ENCODE measurements at places on chromosomes 7 and 10.

DNA sequence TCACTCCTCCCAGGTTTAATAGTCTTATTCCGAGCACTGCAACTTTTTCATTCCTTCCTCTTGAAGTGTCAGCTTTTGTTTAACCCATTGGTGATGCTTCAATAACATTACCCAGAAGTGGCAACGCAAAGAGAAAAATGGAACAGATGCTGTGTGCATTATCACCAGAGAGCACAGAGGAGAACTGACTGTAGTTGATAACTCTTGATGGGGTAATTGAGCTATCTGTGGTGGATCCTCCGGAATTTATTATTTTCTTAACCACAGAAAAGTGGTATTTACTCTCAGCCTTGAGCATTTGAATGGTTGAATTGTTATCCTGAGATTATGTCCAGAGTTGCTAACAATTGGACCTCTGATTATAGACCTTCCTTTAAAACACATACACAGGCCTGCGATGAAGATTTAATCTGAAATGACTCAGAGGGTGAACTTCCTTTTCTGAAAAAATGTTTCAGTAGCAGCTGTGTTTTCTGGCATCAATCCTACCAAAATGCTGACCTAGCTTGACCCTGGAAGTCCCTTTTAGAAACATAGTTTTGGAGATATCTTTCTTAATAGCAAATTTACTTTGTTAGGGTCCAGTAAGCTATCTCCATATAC lies 1584.4 kb upstream of the LRRTM3 start:
- H3K36me3 ChIP-seq, result no peaks in the 10 kb centered on the region
- H3K27me3 ChIP-seq, result no peaks in the 10 kb centered on the region
- H3K4me3 ChIP-seq, result no peak overlapping the region
- no peak for DNase-seq

DNA sequence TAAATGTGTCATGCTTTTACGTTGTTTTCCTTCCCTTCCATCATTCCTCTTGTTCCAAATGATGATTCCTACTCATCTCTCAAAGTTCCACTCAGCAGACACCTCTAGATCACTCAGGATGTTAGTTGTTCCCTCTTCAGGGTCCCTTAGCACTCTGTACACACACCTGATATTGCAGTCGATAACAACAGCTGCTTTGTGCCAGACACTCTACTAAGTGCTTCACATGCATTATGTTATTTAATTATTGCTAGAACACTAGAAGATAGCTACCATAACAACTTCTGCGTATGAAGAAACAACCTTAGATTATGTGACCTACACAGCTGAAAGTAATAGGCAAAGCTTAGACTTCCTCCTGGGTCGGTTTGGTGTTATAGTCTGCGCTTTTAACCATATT lies 29.6 kb downstream of the PCBD1 start:
- no peaks in the 10 kb centered on the region for H3K27me3 ChIP-seq
- H3K36me3 ChIP-seq, result peaks cover 86% of the 10 kb centered on the region
- no peaks in the 10 kb centered on the region for H3K4me1 ChIP-seq
- DNase-seq, result no peak
- H3K27ac ChIP-seq, result no peak overlapping the region

- no peaks in the 10 kb centered on the region for H3K27me3 ChIP-seq
- no peak overlapping the region for H3K4me3 ChIP-seq
- H3K4me1 ChIP-seq, result no peaks in the 10 kb centered on the region
- DNase-seq, result no peak
Measured at GRCh38 chr7:29432721-29433120, 130.9 kb upstream of the PRR15 start.

DNA sequence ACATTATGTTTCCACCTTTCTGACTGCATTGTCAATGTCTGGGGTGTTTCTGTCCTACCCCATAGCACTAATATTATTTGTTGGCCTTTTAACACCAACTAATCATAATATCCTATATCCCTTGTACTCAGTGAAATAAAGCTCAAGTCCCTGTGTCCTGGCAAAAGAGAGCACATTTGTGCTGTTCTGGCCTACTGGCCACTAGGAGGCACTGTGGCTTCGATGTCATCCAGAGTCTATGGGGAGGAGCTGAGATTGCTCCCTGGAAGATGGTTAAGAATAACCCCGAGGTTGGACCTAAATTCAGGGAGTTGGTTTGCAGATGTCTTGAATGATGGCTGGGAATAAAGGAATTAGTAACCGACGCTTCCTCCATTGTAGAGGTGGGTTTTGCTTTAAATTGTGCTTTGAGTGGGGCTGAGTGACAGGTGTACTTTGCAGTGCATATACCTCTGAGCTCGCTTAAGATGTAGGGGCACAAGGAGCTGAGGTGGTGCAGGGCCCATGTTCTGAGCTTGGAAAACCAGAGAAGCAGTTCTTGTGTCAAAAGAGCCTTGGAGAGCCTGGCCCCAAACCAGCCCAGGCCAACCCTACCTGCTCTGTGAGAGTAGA lies 191.2 kb upstream of the PRSS1 start:
- no peak overlapping the region for H3K4me3 ChIP-seq
- no peaks in the 10 kb centered on the region for H3K27me3 ChIP-seq
- no peak for DNase-seq
- no peaks in the 10 kb centered on the region for H3K36me3 ChIP-seq

- peak within 1 kb of the TSS; percentile 86 for H3K27ac ChIP-seq
- H3K27me3 ChIP-seq, result no peaks in the 10 kb centered on the region
- H3K4me3 ChIP-seq, result peak within 1 kb of the TSS; percentile 60
- DNase-seq, result peak; percentile 90
Measured at GRCh38 chr7:93921607-93922566, at the start of gene GNG11. TSS of gene GNG11 (plus strand) at chr7:93921735. CDS start at chr7:93922138, 403 bp downstream.

DNA sequence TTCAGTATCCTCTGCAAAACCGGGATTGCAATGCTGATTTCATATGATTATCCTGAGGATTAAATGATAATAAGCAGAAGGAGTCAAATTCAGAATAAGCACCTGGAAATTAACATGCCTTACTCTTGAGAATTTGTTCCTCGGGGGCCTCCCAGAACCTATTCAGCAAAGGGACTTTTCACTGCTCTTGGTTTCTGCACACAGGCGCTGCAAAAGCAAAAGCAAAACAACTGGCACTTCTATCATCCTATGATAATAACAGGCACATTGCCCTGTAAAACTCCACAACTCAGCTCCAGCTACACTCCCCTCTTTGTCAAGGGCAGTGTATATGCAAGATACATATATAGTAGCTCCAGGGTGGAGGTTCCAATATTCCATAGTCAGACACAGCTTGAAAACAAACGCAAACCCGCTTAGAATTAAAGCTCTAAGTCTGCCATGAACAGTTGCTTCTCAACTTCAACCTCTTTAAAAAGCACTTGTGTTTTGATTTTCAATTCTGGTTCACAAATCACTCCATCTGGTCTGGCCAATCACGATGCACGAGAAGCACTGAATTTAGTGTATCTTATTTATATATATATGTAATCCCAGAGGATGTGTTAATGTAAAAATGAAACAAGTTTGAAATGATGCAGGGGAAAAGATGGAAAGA lies 119.9 kb upstream of the PTER start:
- H3K36me3 ChIP-seq, result no peaks in the 10 kb centered on the region
- no peak for DNase-seq
- H3K4me1 ChIP-seq, result no peaks in the 10 kb centered on the region
- H3K27ac ChIP-seq, result no peak overlapping the region
- no peak overlapping the region for H3K4me3 ChIP-seq
- no peaks in the 10 kb centered on the region for H3K27me3 ChIP-seq

GRCh38 chr10:70364772-70365091 lies 17.7 kb downstream of the LRRC20 start:
- H3K27me3 ChIP-seq, result no peaks in the 10 kb centered on the region
- H3K4me1 ChIP-seq, result peaks cover 15% of the 10 kb centered on the region
- no peak for DNase-seq
- H3K27ac ChIP-seq, result no peak overlapping the region
- peak overlapping the region; percentile 20 for H3K4me3 ChIP-seq

- H3K27ac ChIP-seq, result no peak overlapping the region
- H3K27me3 ChIP-seq, result no peaks in the 10 kb centered on the region
- no peak overlapping the region for H3K4me3 ChIP-seq
Measured at GRCh38 chr10:36301539-36301938, 659.4 kb upstream of the FZD8 start.

DNA sequence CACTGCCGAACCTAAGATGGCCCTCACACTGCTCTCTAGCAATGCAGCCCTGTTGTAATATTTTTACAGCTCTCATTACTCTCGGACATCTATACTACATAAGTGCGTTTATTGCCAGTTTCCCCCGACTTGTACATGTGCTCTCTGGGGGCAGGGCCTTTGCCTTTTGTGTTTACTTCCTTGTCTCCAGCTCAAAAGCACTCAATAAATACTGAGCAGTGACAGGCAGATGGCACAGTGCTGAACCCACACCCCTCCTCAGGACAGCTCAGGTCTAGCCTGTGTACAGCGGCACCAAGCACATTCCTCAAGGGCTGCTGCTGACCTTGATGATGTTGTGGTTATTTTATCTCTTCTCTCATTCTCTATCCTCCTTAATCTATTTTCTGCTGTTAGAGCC lies 68.0 kb upstream of the ELMO1 start:
- DNase-seq, result no peak
- H3K27ac ChIP-seq, result no peak overlapping the region
- no peaks in the 10 kb centered on the region for H3K36me3 ChIP-seq

GRCh38 chr10:10792681-10793080 lies 225.0 kb upstream of the CELF2 start:
- H3K36me3 ChIP-seq, result no peaks in the 10 kb centered on the region
- H3K27ac ChIP-seq, result no peak overlapping the region
- peaks cover 16% of the 10 kb centered on the region for H3K4me1 ChIP-seq
- no peak for DNase-seq
- H3K27me3 ChIP-seq, result no peaks in the 10 kb centered on the region

- no peaks in the 10 kb centered on the region for H3K4me1 ChIP-seq
- H3K36me3 ChIP-seq, result no peaks in the 10 kb centered on the region
- H3K27ac ChIP-seq, result no peak overlapping the region
- H3K4me3 ChIP-seq, result no peak overlapping the region
Measured at GRCh38 chr7:29430279-29430949, 133.2 kb upstream of the PRR15 start.

GRCh38 chr7:137354961-137355360 lies 11.4 kb upstream of the PTN start:
- DNase-seq, result no peak
- no peaks in the 10 kb centered on the region for H3K36me3 ChIP-seq
- no peaks in the 10 kb centered on the region for H3K4me1 ChIP-seq
- no peak overlapping the region for H3K4me3 ChIP-seq
- H3K27me3 ChIP-seq, result no peaks in the 10 kb centered on the region

DNA sequence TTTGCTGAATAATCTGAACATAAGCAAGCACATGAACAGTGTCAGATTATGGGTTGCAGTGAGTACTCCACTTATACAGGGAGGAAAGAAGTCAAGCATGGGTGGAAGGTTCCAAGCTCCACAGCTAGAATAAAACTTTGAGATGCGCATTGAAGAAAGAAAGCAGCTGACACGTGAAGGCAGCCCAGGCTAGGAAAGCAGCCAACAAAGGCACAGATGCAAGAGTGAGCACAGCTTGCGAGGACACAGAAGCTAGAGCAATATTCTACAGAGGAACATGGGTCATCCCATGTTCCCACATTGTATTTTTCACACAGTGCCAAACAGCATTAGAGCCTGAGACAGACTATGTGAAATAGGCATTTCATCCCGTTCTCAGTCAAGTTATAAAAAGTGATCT lies 194.6 kb upstream of the TBX20 start:
- peaks cover 5% of the 10 kb centered on the region for H3K27me3 ChIP-seq
- H3K27ac ChIP-seq, result no peak overlapping the region
- H3K4me1 ChIP-seq, result no peaks in the 10 kb centered on the region
- no peak for DNase-seq

DNA sequence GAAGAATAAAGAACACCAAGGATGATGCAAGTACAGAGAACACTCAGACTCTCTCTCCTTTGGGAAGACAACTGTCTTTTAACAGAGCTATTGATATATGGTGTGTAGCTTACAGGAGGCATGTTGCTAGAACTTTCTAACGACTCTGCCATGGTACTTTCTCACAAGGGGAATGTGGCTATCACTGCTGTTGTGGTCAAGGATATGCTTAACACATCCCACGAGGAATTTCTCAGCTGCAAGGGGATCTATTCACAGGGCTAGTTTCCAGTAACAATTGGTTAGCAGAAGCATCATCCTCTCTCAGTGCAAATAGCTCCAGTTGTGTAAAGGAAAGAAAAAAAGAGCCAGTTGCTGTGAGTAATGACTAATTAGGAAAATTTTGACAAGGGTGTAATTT lies 826.0 kb downstream of the SORCS1 start:
- H3K27ac ChIP-seq, result no peak overlapping the region
- H3K4me1 ChIP-seq, result no peaks in the 10 kb centered on the region

- H3K27me3 ChIP-seq, result peaks cover 5% of the 10 kb centered on the region
- no peaks in the 10 kb centered on the region for H3K4me1 ChIP-seq
- H3K27ac ChIP-seq, result no peak overlapping the region
- DNase-seq, result no peak
- no peak overlapping the region for H3K4me3 ChIP-seq
Measured at GRCh38 chr7:35465791-35466336, 212.0 kb upstream of the TBX20 start.

DNA sequence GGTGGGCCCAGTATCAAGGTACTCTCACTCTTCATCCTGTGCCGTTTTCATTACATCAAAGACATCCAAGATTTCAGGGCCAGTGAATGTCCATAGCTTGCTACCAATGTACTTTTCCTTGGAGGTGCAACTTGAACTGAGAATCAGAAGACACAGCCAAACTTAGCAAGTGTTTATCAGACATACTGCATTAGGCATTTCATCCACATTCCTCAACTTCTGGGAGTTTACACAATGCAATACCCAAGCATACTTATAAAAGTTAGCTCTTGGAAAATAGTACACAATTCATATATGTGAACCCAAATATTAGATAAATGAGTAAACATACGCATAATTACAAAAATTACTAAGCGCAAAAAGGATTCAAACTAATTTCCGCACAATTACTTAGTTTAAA lies 216.3 kb upstream of the RHOBTB1 start:
- H3K36me3 ChIP-seq, result no peaks in the 10 kb centered on the region
- H3K27me3 ChIP-seq, result no peaks in the 10 kb centered on the region
- peaks cover 27% of the 10 kb centered on the region for H3K4me1 ChIP-seq

- H3K4me1 ChIP-seq, result peaks cover 8% of the 10 kb centered on the region
- H3K4me3 ChIP-seq, result no peak overlapping the region
- H3K27ac ChIP-seq, result no peak overlapping the region
- DNase-seq, result no peak
- no peaks in the 10 kb centered on the region for H3K36me3 ChIP-seq
Measured at GRCh38 chr7:135260470-135260869, 26.8 kb downstream of the STRA8 start.

GRCh38 chr7:91537260-91538152 lies 273.3 kb downstream of the FZD1 start:
- H3K4me3 ChIP-seq, result no peak overlapping the region
- no peak overlapping the region for H3K27ac ChIP-seq
- H3K4me1 ChIP-seq, result no peaks in the 10 kb centered on the region
- H3K27me3 ChIP-seq, result no peaks in the 10 kb centered on the region
- H3K36me3 ChIP-seq, result no peaks in the 10 kb centered on the region
- no peak for DNase-seq

DNA sequence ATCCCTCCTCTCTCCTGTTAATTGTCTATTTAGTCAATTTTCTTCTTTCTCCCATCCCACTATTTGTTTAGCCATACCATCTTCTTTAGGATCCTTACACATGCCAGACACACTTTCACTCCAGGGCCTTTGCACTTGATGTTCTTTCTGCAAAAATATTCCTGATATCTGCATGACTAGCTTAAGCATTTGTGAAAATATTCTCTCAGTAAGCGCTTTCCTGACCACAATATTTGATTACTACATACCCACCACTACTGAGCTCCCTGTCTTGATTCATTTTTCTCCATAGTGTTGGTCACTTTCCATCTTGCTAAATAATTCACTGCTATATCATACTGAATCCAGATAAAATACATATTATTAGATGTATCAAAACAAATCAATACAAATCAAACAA lies 75.1 kb downstream of the SEMA3D start:
- no peaks in the 10 kb centered on the region for H3K4me1 ChIP-seq
- DNase-seq, result no peak
- no peaks in the 10 kb centered on the region for H3K27me3 ChIP-seq
- H3K27ac ChIP-seq, result no peak overlapping the region
- no peak overlapping the region for H3K4me3 ChIP-seq
